Jurkat, Clone E6-1 (cell line): ENCODE measurements at places on chromosomes 6 and 20.

- no peak for DNase-seq
Observed at GRCh38 chr6:66985816-66986215, 1278.8 kb upstream of the EYS start.

DNA sequence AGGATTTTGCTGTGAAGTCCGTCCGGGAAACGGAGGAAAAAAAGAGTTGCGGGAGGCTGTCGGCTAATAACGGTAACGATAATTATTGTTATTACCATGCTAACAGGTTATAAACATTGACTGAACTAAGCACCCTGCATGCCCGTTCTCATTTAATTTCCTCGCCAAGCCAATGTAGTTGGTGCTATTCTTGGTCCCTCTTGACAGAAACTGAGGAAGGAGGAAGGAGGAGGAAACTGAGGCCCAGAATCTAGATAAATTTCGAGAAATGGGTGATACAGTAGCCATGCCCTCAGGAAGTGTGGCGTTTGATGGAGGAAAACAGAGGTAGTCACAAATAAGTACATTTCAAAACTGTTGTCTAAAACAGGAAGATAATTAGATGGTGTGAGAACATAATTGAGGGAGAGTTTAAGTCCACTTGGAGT, 474 bp downstream of the TPX2 start:
- DNase-seq: no peak

DNA sequence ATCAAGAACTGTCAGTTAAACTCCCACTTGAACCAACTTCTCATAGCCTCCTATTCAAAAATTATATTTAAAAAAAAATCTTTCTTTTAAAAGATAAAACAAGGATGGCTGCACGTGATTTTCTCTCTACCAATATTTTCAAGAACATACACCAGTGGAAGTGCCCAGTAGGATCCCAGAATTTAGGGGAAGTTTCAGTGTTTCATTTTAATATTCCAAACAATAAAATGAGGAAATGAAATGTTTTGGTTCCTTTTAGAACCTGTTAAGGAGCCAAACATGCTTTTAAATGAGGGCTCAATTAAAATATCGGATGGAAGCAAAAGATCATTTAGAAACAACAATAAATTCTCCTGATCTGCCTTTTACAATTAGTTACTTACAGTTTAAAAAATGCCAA, 26.4 kb upstream of the PRELID3B start:
- DNase-seq: no peak

DNA sequence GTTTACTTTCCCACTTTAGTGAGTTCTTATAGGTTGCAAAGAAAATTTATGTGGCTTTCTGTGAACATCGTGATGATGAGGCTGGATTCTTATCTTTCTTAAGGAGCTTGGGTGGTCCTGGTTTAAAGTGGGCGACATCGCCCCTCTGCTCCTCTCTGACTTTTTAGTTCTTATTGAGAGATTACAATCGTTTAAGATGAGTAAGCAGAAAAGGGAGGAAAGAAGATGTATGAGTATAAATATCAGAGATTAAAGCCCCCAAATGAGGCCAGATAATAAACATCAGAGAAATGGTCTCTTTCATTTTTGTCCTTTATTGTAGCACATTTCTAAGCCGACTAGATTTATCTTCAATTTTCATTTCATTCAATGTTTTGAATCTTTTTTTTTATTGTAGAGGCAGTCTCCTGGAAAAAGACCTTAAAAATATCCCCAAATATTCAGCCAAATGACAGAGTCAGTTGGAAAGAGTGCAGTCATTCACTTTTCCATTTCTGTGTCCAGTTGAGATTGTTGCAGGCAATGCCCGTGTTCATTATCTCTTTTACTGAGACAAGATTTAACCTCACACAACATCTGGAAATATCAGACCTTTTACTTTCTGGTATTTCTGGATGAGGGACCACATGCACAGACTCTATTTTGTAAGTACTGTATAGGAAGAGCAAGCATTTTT, 62.0 kb upstream of the PDE7B start:
- no peak for DNase-seq

- DNase-seq: no peak
Observed at GRCh38 chr20:63378626-63379025, 17.5 kb upstream of the CHRNA4 start.

- DNase-seq: no peak
Observed at GRCh38 chr6:136337121-136337520, 47.5 kb upstream of the BCLAF1 start.

GRCh38 chr6:116463301-116463700, 2.1 kb downstream of the CALHM6 start:
- DNase-seq: no peak

GRCh38 chr20:4243071-4243470, 227.7 kb upstream of the RNF24 start:
- DNase-seq: no peak

DNA sequence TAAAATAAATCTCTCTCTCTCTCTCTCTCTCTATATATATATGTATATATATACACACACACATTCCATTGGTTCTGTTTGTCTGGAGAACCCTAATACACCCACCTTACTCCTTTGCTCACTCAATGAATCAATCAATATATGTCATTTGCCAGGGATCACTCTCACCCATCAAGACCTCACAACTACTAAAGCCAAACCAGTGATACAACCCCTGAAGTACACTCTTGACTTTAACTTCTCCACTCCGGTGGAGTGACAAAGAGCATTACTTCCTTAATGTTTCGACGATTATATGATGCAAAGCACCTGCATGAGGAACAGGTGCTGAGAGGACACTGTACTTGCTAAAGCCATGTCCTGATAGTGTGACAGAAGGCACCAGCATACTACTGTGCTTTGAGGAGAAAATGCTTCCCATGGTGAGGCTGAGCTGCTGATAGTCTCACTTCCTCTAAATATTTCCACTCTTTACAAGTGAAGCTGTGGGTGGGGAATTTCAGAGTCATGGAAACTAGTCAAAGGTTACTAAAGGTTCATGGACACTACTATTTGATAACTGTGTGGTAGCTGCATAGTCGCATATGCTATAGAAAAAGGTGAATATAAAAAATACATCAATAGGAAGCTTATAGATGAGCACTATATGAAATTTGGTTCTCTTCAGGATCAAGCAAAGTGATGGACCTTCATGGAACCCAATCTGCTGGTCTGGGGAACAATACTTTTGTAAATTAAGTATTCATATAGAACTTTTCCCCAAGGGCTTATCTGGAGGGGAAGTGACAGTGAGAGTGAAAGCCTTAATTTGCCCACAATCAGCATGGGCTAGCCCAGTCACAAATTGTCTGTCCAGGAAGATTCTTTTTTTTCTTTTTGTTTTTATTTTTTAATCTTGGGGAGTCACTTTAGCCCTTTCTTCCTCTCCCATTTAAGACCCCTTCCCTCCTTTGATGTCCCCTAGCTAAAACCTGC, 141.9 kb upstream of the NEDD9 start:
- DNase-seq: no peak

DNA sequence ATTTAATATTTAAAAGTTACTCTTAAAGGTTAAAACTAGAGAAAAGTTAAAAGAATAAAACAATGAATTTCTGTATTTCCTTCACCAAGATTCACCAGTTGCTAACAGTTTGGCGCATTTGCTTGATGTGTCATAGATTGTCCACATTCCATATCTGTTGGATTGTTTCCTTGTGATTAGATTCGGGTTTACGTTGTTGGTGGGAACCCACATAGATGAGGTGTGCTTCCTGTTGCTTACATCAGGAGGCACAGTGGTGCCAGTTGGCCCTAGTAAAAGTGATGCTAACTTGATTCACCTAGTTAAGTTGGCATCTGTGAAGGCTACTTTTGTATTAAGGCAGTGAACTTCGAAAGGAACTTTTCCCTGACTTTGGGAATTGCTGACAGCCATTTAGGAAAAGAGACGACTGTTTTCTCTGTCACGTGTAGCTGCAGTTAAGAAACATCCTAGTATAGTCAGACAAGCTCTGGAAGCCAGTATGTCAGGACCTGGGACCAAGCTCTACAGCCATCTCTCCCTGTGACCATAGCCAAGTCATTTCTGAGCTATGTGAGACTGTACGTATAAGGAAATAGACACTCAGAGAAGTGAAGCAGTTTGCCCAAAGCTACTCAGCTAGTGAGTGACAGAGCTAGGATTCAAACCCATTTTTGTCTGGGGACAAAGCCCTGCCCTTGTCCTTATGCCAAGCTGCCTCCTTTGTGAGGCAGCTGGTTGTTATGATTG, 49.0 kb downstream of the PPARD start:
- peak; percentile 36 for DNase-seq

GRCh38 chr6:100850174-100850573, 31.0 kb downstream of the ASCC3 start:
- DNase-seq: no peak

DNA sequence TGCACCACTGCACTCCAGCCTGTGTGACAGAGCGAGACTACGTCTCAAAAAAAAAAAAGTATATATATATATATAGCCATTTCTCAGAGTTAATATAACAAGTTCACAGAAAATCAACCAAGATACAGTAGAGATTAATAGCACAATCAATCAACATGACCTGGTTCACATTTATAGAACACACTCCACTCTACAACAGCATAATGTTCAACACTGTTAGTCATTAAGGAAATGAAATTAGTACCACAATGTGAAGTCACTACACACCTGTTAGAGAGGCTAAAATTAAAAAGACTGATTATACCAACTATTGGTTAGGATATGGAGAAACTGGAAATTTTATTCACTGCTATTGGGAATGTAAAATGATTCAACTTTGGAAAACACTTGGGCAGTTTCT, 387.7 kb downstream of the QKI start:
- no peak for DNase-seq

GRCh38 chr20:50627747-50628146, 63.6 kb downstream of the RIPOR3 start:
- DNase-seq: no peak

DNA sequence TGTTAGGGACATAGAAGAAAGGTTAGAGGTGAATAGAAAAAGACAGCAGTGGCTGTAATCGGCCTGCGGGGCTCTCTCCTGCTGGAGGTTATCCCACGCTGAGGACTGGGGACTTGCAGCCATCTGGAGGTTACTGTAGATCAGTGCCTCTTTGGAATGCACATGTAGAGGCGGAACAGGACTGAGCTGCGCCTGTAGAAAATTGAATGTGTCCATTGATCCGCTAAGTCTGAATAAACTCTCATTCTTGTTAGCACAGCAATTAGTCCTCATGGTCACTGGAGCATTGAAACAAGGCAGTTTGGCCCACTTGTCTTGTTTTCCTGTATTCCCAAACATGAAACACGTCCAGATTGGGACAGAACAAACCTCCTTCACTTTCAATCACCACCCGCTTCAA, 46.3 kb upstream of the F13A1 start:
- DNase-seq: no peak

GRCh38 chr20:60261333-60261732, 303.1 kb downstream of the CDH26 start:
- peak; percentile 62 for DNase-seq

- peak; percentile 40 for DNase-seq
Observed at GRCh38 chr6:32692019-32692418, 25.6 kb upstream of the HLA-DQB1 start.

GRCh38 chr6:34316431-34317171, 67.8 kb upstream of the SMIM29 start:
- no peak for DNase-seq

GRCh38 chr6:136628996-136629395, 78.8 kb upstream of the MAP7 start:
- no peak for DNase-seq

DNA sequence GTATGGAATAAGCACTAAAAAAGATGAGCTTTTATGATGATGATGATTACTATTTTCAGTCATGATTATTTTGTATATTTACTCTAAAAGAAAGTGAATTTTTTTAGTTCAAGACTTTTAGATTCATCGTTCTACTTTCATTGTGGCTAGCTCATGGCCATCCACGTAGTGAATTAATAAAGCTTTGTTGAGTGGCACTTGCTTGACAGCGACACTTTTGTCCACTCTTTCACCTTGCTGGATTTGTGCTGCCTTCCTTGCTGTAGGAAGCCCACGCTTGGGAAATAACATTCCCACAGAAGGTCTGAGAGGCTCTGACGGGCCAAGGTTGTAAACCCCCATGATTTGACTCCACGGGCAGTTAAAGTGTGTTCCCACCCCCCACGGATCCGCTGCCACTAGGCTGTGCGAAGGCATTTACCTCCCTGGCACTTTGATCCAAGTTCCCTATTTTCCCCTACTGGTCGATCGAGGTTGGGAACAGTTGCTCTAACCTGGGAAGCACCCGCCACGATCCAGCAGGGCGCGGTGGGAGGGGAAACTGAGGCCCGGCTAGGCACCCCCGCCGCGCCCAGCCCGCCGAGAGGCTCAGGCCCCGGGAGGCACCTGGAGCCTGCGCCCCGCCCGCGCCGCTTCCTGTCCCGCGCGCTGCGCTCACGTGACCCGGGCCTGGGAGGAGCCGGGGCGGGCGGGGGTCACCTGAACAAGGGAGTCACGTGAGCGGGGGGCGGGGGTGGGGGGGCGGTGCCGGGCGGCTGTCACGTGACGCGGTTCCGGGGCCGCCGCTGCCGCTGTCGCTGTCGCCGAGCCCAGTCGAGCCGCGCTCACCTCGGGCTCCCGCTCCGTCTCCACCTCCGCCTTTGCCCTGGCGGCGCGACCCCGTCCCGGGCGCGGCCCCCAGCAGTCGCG, at the start of gene IGF2R:
TSS of gene IGF2R (plus strand) at position 788 of the 909 bp plus-strand sequence. CDS start 165 bp downstream, outside the sequence.
- peak; percentile 83 for DNase-seq

- no peak for DNase-seq
Observed at GRCh38 chr6:14020551-14020950, 95.8 kb downstream of the RNF182 start.

DNA sequence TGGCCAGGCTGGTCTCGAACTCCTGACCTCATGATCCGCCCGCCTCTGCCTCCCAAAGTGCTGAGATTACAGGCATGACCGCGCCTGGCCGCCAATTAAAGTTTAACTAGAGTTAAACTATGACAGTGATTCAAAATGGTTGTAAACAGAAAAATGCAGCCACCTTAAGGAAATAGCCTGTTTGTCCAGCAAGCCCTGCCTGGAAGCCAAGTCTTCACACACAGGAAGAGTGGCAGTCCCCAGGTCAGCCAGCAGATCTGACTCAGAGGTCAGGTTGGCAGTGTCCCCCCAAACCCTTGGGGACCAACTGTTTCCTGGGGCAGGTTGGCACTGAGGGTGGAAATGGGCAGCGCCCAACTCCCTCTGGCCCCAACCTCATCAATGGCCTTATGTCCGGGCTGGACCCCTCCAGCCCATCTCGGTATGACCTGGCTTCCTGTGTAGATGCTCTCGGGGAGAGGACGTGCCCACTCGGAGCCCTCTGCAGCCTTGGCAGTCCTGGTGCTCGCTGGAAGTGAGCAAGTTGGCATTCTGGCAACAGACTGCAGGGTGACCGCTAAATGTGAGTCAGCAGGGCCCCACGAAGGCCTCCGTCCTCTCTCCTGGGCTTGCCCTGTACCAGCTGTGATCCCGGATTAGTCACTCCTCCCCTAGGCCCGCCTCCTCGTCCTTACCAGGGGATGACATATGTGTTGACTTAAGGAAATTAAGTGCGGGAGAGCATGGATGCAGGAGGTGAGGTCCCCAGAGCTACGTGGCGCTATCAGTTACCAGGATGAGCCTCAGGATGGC, 9.7 kb upstream of the HSP90AB1 start:
- DNase-seq: no peak

- no peak for DNase-seq
Observed at GRCh38 chr20:9134346-9134745, 65.5 kb downstream of the PLCB4 start.
